SJSA1 (cell line): ENCODE measurements at places on chromosomes 6 and 20. TPM values are rescaled to one million over a fixed set of nuclear protein-coding genes. Genes with fewer than 3 reads are reported as not detected.

Gene ID4
- total RNA-seq: 13.6 and 19.6 TPM in 2 replicates

Gene TMEM217
- 0.31 and 0.74 TPM in 2 replicates for total RNA-seq

Gene KHDC1
- 0.66 and 2.2 TPM in 2 replicates for total RNA-seq

Gene ACTL10
- not detected in 2 replicates for total RNA-seq

Gene PRSS35
- total RNA-seq: 0.60 and 1.1 TPM in 2 replicates

Gene LTA
- total RNA-seq: not detected in 2 replicates

Gene ADGRB3
- total RNA-seq: not detected in 2 replicates

DNA sequence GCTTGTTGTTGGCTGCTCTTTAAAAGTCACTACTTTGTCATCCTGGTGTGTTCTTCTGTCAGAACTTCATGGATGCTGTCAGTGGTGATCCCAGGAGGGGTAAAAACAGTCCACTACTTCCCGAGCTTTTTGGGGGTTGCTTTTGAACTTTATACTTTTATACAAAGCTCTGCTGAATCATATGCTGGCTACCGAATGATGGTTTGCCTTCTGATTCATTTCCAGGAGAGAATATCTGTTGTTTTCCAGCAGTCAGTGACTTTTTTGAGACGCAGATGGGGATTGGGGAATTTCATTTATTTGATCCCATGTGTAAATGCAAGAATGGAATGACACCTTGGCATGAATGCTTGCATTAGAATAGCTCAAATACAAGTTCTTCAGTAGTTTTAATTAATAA, 32.7 kb upstream of the COL10A1 start:
- no peaks in the 10 kb centered on the region for H3K4me1 ChIP-seq
- no peak overlapping the region for H3K27ac ChIP-seq
- no peak for DNase-seq
- no peaks in the 10 kb centered on the region for H3K27me3 ChIP-seq
- H3K36me3 ChIP-seq: no peaks in the 10 kb centered on the region
- no peak overlapping the region for H3K4me3 ChIP-seq

- H3K4me3 ChIP-seq: no peak overlapping the region
- no peak overlapping the region for H3K27ac ChIP-seq
- H3K27me3 ChIP-seq: no peaks in the 10 kb centered on the region
- DNase-seq: no peak
Observed at GRCh38 chr6:84639396-84639795, 125.0 kb downstream of the TBX18 start.

DNA sequence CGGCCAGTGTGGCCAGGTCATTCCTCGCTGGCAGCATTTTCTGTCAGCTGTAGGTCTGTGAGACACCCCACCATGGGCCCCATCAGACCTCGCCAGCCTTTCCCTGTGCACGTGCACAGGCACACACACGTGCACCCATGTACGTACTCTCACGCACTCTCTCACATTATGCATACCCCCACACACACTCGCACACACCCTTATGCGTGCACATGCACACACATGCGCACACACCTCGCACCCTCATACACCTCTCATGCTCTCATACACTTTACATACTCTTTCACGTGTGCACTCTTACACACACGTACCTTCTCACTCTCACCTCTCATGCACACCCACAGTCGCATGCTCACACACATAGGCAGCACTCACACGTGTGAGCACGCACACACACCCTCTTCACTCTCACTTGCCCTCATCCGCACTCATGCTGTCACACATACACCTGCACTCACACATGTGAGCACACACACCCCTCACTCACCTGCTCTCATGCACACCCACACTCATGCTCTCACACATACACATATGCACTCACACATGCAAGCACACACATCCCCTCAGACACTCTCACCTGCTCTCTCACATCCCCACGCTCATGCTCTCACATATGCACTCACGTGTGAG, 46.7 kb downstream of the SNX9 start:
- peaks cover 10% of the 10 kb centered on the region for H3K4me1 ChIP-seq
- H3K4me3 ChIP-seq: no peak overlapping the region
- H3K27me3 ChIP-seq: no peaks in the 10 kb centered on the region
- peaks cover 18% of the 10 kb centered on the region for H3K36me3 ChIP-seq
- DNase-seq: no peak
- H3K27ac ChIP-seq: no peak overlapping the region

GRCh38 chr6:43378631-43379030, 9.2 kb upstream of the ZNF318 start:
- no peak overlapping the region for H3K4me3 ChIP-seq
- no peaks in the 10 kb centered on the region for H3K36me3 ChIP-seq
- peaks cover 16% of the 10 kb centered on the region for H3K27me3 ChIP-seq
- no peak for DNase-seq

DNA sequence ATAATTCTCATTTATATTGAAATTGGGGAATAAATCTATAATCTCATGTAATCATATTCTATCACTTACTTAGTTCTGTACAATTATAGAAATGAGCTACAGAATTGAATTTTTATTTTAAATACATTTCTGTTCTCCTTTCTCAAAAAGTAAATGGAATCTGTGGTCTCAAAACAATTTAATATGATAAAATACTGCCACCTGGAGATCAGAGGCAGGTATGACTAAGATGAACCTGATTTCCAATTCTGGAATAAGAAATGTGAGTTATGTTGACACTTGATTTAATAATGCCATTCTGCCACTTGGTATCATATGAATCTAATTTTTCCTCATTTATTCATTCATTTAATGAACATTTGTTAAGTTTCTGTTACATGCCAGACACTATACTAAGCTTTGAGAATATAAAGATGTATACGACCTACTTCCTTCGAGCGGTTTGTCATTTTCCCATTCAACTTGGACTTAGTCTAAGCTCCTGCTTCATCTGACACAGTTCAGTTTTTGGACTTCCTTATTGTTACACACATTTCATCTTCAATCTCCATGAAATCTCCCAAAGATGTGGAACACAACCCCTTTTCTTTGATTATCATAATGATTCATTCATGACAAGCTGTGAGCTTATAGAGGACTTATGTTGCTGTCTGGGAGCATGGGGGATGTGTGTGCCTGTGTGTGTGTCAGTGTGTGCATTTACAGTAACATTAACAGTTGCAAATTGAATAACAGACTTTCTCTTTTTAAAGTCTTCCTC, 7.5 kb upstream of the CCDC28A start:
- no peaks in the 10 kb centered on the region for H3K36me3 ChIP-seq
- no peaks in the 10 kb centered on the region for H3K27me3 ChIP-seq
- no peak overlapping the region for H3K4me3 ChIP-seq

DNA sequence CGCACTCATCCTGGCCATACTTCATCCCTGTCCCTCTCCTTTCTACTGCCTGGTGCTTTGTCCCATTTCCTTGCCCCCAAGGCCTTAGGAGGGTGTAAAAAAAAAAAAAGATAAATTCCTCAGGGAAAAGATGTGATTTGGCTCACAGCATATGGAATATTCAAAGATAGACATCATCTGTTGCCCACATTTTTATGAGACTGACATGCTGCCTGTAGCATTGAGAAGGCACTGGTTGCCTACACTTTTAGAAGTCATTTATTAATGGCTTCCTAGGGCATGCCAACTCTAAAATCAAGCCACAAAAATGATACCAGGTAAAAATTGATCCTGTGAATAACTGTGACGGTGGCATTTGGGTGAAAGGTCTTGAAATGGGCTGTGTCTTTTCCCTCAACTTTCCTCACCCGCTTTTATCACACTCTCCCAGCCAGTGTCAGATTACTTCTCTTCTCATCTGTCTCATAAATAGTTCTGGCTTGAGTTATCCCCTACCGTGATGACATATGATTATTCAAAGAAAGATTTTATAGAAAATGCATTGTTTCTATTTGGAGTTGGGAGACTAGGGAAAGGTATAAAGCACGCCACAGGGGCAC, 139.4 kb downstream of the CARMIL1 start:
- H3K4me3 ChIP-seq: no peak overlapping the region
- no peaks in the 10 kb centered on the region for H3K4me1 ChIP-seq
- H3K36me3 ChIP-seq: no peaks in the 10 kb centered on the region
- H3K27ac ChIP-seq: no peak overlapping the region

- no peak overlapping the region for H3K4me3 ChIP-seq
- DNase-seq: no peak
- no peak overlapping the region for H3K27ac ChIP-seq
- H3K4me1 ChIP-seq: no peaks in the 10 kb centered on the region
- H3K36me3 ChIP-seq: no peaks in the 10 kb centered on the region
- no peaks in the 10 kb centered on the region for H3K27me3 ChIP-seq
Observed at GRCh38 chr6:49892280-49892679, 25.9 kb upstream of the CRISP1 start.

DNA sequence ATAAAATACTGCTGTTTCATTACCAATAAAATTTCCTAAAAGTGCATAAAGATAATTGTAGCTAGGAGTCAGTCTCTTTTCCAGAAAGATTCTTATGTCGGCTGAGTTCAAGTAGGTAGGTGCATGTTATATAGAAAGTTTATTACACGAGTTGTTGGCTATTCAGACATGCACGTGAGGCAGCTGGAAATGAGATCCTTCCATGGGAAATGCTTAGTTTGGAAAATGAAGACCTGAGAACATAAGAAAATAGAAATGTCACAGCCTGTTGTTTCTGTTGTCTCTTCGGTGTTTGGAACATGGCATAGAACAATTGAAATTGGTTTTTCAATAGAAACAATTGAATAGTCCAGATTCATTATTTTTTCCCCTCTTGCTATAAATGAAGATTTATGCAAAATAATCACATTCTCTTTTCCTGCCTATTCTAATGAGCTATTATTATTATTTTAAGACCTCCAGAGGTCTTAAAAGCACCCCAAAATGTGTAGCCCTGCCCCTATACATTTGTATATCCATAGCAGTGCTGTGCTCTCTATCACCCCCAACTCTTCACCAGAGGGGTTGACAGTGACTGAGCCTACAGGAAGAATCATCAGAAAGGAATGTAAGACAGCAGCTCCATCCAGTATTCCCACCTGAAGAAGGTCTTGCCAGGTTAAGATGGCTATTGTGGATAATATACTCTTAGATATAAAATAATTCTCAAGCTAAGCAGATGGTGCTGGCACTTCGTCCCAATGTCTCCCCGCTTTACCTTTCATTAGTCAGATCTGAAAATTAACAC, 82.2 kb downstream of the ZDHHC14 start:
- no peaks in the 10 kb centered on the region for H3K36me3 ChIP-seq
- H3K27me3 ChIP-seq: no peaks in the 10 kb centered on the region
- no peak overlapping the region for H3K4me3 ChIP-seq
- H3K4me1 ChIP-seq: peaks cover 63% of the 10 kb centered on the region

GRCh38 chr20:14879020-14879697, 541.7 kb upstream of the FLRT3 start:
- no peak overlapping the region for H3K4me3 ChIP-seq
- no peak overlapping the region for H3K27ac ChIP-seq
- no peaks in the 10 kb centered on the region for H3K4me1 ChIP-seq
- no peaks in the 10 kb centered on the region for H3K27me3 ChIP-seq
